ENCODE measurements at places on chromosomes 5 and 9.

GRCh38 chr9:131899296-131900228 is 159.7 kb upstream of the RAPGEF1 start:
- DNase-seq, result no peak

DNA sequence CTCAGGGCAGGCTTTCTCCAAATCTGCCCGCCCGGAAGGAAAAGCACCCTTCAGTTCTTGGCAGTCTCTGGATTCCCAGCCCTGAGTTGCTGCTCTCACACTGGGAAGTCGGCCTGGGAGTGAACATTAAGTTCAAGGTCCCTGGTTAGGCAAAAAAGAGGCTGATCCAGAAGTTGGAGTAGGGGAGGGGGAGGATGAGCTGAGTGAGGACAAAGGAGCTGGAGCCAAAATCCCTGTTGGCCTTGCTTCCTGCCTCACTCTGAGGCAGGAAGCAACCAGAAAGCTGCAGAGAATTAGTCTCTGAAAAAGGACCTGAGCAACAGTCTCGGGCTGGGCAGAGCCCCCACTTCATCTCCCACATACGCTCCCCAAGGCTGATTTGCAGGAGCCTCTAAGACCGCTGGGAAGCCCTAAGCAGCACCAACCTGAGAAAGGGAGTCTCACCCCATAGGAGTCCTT is 15.0 kb upstream of the RPS14 start:
- no peak for DNase-seq

DNA sequence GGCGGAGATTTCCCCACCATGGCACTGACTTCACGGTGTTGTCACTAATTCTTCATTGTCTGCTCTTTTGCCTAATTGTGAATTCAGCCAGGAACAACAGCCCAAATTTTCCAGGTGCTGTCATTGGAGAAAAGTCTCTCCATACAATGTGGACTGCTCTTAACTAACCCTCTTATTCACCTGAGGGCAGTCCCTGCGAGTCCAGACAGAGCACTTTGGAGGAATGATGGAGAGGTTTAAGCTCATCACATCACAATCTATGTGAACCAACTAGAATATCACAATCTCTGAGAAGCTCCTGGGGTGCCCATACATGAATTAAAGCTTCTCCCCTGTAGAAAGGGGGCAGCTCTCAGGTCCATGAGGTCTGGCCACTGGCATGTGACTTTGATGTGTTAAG is 56.4 kb downstream of the MTX3 start:
- DNase-seq, result no peak

GRCh38 chr5:127064253-127064840 is 9.0 kb downstream of the C5orf63 start:
- DNase-seq, result no peak

DNA sequence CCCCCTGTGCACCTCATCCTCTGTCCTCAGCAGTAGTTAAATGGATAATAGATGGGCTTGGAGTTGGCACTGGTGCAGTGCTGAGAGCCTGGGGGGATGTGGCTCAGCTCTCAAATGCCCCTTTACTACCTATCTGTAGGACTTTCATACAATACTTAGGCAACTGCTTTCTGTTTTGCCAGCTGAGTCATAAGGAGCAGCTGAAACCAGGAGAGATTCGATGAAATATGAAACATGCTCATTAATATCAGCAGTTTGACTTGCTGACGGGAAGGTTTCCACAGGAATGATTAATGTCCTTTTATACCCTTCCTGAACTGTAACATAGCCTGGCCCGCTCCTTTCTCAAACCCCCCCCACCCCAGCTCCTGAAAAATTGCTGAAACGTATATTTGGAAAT is 142.6 kb downstream of the SAXO1 start:
- DNase-seq, result no peak

GRCh38 chr5:150143350-150144245 is 12.0 kb downstream of the PDGFRB start:
- DNase-seq, result no peak

- no peak for DNase-seq
These were observed 12.4 kb upstream of the CYFIP2 start for GRCh38 chr5:157253547-157253946.

Data from posterior cingulate gyrus (tissue), 11 donors.